ENCODE measurements at places on chromosomes 7 and 10.

GRCh38 chr7:106022193-106022821 is 59.2 kb downstream of the CDHR3 start:
- DNase-seq: no peak

GRCh38 chr7:112195717-112196116 is 10.5 kb downstream of the DOCK4 start:
- DNase-seq: no peak

DNA sequence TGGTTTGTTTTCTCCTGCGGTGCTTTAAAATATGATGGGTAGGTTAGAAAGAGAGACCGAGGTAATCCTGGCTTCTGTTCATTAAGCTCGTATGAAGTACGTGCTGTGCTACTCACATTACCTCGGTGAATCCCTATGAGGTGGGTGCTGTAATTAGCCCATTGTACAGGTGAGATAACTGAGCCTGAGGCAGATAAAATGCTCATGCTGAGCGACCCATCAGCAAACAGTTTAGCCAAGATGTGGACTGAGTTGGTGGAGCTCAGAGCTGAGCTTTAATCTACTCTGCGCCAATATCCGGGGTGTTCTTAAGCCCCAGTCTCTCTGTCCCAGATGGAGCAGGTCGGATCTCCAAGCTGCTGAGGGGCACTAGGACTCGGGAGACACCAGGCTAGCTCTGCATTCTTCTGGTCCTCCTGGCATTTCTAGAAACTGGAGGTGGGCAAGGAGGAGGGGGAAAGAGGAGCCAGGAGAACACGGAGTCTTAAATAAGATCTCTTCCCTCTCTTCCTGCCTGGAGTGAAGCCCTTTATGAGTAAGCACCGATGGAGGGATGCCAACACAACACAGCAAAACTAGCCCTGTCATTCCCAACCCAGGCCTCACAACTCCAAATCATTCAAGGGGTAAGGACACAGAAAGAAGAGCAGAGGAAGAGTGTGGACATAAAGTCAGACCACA is 458.5 kb downstream of the KCNMA1 start:
- DNase-seq: no peak

DNA sequence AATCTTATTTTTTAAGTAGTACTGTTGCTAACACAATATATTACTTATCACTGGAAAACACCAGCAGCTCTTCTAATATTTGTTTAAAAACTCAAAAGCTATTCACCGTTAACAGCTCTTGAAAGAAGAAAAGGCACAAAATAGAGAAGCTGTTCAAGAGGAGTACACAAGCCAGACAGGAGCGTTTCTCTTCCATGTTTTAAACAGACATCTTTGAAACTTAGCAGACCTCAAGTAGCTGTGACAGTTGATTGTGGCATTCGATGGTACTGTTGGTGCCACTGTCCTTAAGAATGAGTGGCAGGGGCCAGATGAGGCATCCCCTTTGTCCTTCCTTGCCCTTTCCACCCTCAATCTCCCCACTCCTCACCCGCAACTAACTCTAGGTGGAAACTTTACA is 81.6 kb upstream of the PRR15 start:
- DNase-seq: no peak

- no peak for DNase-seq
Observed at GRCh38 chr10:17563452-17563851, 53.7 kb downstream of the HACD1 start.

GRCh38 chr10:20963721-20964595 is 66.8 kb upstream of the NEBL start:
- DNase-seq: no peak

DNA sequence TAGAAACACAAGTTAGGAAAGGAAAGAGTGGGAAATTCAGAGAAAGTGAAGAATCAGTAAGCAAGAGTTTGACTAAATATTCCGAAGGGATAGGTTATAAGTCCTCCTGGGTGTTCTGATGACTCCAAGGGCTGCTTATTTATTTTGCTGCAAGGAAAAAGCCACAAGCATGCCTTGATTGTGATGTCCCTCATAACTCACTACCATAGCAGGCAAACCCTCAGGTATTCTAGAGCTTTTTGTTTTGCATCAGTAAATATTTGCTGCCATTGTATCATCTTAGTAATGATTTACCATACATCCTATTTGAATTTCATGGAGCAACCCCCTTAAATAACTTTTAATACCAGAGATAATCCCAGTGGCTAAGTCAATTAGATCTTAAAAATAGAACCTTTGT is 688.1 kb downstream of the SUGCT start:
- no peak for DNase-seq

GRCh38 chr7:105963038-105963667 is at the start of gene CDHR3:
CDHR3 (plus strand) TSS chr7:105963264; CDS start chr7:105963319, 55 bp downstream.
- DNase-seq: no peak

DNA sequence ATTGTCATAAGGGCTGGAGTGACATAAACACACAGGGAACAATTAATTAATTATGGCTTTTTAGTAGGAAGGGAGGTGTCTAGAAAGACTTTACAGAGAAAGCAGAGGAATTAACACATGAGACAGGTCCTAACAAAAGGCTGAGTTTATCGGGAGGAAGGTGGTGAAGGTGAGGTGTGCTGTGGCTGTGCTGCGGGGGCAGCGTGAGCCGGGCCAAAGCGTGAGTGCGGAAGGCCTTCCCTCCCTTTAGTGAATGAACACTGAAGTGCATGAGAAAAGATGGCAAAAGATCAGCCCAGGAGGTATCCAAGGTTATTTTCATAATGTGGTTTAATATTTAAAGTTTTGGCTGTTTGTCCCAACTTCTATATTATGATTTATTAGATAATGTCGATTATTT is 243.4 kb upstream of the PLXNA4 start:
- no peak for DNase-seq

GRCh38 chr7:18206331-18206730 is 178.7 kb upstream of the PRPS1L1 start:
- no peak for DNase-seq

GRCh38 chr7:116706668-116707126 is 34.7 kb downstream of the MET start:
- no peak for DNase-seq

DNA sequence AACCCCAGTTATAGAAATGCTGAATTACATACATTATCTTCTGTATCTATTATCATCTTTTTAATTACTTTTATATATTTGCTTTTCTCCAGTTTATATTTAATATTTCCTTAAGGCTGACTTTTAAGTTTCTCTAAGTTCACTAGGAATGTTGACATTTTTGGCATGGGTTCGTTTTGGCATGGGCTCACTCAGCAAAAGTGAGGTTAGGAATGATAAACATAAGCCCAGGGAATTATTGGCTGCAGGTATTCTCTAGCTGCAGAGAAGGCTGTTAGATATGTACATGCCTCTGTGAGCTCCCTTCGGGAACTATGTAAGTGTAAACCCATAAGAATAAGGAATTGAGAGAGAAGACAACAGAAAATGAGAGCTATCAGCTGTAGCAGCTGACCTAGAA is 63.6 kb upstream of the RAB18 start:
- no peak for DNase-seq

DNA sequence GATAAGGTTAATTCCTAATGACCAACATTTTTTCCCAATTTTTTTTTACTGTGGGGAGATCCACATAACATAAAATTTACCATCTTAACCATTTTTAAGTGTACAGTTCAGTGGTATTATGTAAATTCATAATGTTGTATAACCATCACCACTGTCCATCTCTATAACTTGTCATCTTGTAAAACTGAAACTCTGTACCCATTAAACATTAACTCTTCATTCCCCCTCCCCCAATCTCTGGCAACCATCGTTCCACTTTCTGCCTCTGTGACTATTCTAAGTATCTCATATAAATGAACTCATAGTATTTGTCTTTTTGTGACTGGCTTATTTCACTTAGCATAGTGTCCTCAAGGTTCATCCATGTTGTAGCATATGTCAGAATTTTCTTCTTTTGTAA is 46.0 kb upstream of the HPS1 start:
- no peak for DNase-seq

GRCh38 chr10:91621483-91622113 is 11.3 kb downstream of the PPP1R3C start:
- no peak for DNase-seq

GRCh38 chr10:74738985-74739567 is 87.3 kb upstream of the KAT6B start:
- DNase-seq: no peak

DNA sequence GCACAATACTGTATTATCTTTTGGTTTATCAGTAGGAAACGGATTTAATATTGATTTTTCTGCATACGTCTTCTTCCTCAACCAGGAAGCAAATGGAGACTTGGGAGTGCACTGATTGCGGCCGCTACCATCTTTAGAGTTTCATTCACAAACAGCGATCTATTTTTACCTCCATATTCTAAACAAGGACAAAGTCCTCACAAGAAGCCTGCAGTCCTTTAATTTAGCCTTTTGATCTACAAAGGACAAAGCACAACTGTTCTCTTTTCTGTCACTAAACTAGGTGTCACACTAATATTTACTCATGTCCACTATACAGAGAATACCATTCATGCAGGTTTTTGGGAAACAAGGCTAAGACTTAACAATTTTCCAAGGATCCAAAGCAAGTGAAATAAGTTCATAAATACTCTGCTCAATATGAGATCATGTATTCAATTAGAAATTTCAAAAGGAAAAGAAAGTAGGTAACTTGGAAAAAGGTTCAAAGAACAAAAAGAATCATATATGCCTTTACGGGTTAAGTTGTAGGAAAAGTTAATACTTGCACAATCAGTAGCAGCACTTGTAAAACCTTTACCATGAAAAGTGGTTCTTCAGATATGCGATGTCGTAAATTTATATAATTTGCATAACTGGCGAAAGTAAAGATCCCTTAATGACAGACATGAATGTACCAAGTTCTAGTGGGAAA is 92.1 kb downstream of the UPF2 start:
- DNase-seq: no peak

DNA sequence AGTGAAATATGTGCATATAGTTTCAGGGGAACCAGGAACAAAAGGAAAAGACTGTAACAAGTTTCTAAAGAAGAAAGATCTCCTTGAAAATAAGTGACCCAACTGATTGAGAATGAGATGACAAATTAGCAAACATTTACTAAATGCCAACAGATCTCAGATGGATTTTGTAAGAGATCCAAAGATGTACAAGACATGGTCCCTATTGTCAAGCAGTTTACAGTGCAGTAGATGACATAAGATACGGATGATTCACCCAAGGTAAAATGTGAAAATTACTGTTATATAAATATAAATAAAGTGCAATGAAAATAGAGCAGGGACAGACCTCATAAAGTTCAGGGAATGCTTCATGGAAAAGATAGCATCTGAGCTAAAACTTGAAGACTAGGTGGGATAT is 121.5 kb upstream of the FZD1 start:
- DNase-seq: no peak

DNA sequence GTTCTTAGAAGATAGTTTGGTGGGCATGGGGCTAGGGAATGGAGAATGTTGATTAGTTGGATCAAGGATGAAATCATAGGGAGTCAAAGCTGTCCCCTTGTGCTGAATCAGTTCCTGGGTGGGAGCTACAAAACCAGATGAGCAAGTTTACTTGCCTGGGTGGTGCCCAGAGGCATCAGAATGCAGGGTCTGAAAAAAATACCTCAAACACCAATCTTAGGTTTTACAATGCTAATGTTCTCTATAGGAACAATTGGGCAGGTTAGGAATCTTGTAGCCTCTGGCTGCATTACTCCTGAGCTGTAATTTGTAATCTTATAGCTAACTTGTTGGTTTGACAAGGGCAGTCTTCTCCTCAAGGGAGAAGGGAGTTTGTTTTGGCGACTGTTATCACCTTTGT is 34.4 kb downstream of the LHFPL3 start:
- DNase-seq: no peak

DNA sequence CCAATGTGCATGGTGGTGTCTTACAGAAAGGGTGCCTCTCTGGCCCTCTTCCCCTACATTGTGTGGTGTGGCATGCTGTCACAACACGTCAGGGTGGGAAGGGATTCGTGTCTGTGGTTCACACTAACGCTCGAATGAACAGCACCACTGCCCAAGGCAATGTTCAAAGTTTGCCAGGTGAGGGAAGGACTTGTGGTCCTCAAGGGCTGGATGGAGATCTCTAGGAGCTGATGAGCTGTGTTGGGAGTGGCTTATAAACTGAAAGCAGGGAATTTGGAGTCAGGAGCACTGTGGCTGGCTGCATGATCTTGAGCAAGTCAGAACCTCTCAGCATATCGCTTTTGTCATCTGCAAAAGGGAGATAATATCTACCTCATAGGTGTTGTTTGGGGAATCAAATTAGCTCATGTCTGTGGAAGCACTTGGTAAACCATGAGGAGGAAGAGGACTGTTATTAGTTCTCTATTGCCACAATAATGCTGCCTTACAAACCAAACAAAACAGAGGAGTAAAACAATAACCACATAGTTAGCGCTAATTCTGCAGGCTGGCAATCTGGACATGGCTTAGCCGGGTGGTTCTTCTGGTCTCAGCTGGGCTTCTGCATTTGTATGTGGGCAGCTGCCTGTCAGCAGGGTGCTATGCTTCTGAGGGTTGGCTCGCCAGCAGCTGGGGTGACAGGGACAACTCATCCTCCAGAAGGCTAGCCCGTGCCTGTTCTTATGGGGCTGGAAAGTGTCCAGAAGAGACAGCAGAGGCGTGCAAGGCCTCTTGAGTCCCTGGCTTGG is 22.9 kb upstream of the C10orf105 start:
- no peak for DNase-seq

DNA sequence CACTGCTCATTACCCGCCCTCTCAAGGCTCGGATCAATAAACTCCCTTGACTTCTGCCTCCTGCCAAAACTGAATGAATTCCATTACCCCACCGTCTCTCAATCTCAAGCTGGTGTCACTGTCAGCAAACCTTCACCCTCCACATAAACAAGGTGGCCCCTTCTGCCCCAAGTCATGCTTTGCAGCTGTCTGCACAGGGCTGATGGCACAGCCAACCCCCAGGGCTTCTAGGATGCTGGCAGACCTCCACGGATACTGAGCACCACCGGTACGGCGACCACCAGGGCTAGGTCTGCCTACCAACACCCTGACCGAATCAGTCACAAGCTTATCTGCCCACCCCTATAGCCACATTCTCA is 46.1 kb downstream of the PARD3 start:
- no peak for DNase-seq

DNA sequence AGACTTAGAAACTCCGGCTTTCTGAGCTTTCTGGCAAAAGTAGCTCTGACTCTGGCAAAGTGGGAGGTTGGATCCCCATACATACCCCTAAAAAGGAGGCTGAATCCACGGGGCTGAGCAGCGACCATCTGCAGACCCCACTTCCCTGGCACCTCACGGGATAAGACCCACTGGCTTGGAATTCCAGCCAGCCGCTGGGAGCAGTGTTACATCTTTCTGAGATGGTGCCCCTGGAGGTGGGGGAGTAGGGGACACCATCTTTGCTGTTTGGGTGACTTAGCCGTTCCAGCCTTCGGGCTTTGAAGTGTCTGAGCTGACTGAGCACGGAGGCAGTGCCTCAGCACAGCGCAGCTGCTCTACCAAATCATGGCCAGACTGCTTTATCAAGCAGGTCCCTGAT is 45.0 kb upstream of the GRM3 start:
- no peak for DNase-seq

All from activated naive CD8-positive, alpha-beta T cell treated with anti-CD3 and anti-CD28 coated beads, Interleukin-2, amount 50 U/mL, for 16 hours (primary cell).